IPS DF 6.9 (cell line): ENCODE measurements at places on chromosomes 1 and 21.
A peak's percentile ranks its signal among the peaks of the same experiment; 100 is the strongest.

- H3K4me3 ChIP-seq, result no peak overlapping the region
- DNase-seq, result no peak
- H3K27me3 ChIP-seq, result no peaks in the 10 kb centered on the region
- no peaks in the 10 kb centered on the region for H3K4me1 ChIP-seq
- no peaks in the 10 kb centered on the region for H3K36me3 ChIP-seq
- no peak overlapping the region for H3K27ac ChIP-seq
These were observed 51.4 kb upstream of the S1PR1 start for GRCh38 chr1:101185421-101185820.

DNA sequence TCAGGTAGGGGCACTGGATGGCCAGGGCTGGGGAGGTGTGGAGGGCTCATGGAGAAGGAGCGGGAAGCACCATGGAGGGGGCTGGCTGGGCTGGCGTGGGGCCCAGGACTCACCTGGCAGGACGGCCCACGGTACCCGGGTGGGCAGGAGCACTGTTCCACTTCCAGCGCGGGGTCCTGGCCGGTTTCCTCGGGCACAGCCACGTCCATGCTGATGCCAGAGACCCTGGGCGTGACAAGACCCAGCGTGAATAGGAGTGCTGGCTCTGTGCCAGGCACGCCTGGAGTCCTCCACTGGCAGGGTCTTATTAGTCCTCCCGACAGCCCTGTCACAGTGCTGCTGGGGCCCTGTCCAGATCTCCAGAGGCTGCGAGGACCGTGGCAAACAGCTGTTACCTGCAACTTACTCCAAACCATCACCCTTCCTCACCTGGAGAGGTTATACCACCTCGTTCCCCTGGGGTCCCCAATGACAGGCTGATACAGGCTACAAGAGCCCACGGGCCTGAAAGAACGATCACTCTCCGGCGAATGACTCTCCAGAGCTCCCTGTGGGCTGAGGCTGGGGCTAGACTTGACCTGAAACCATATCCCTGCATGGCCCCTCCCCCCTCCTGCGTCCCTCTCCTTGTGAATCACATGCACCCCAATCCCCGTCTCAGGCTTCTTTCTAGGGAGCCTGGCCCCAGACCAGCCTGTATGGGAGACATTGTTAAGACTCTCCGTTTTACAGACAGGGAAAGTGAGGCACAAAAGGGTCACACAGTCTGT lies 62.1 kb downstream of the HSPG2 start:
- no peaks in the 10 kb centered on the region for H3K4me1 ChIP-seq
- no peak for DNase-seq
- H3K4me3 ChIP-seq, result no peak overlapping the region
- peaks cover 57% of the 10 kb centered on the region for H3K36me3 ChIP-seq
- H3K27me3 ChIP-seq, result no peaks in the 10 kb centered on the region

DNA sequence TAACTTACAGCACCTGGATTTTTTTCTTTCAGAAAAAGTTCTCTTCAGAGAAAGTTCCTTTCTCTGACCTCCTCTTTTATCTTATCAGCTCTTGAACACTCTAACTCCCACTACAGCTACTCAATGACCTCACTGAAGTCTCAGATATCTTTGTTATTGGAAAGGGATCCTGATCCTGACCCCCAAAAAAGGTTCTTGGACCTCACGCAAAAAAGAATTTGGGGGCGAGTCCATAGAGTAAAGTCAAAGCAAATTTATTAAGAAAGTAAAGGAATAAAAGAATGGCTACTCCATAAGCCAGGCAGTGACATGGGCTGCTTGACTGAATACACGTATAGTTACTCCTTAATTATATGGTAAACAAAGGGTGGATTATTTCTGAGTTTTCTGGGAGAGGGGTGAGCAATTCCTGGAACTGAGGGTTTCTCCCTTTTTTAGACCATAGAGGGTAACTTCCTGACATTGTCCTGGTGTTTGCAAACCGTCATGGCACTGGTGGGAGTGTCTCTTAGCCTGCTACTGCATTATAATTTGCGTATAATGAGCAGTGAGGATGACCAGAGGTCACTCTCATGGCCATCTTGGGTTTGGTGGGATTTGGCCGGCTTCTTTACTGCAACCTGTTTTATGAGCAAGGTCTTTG lies 44.2 kb downstream of the WDR64 start:
- no peaks in the 10 kb centered on the region for H3K4me1 ChIP-seq
- no peak overlapping the region for H3K27ac ChIP-seq
- H3K4me3 ChIP-seq, result no peak overlapping the region
- no peak for DNase-seq
- no peaks in the 10 kb centered on the region for H3K27me3 ChIP-seq
- H3K36me3 ChIP-seq, result no peaks in the 10 kb centered on the region

DNA sequence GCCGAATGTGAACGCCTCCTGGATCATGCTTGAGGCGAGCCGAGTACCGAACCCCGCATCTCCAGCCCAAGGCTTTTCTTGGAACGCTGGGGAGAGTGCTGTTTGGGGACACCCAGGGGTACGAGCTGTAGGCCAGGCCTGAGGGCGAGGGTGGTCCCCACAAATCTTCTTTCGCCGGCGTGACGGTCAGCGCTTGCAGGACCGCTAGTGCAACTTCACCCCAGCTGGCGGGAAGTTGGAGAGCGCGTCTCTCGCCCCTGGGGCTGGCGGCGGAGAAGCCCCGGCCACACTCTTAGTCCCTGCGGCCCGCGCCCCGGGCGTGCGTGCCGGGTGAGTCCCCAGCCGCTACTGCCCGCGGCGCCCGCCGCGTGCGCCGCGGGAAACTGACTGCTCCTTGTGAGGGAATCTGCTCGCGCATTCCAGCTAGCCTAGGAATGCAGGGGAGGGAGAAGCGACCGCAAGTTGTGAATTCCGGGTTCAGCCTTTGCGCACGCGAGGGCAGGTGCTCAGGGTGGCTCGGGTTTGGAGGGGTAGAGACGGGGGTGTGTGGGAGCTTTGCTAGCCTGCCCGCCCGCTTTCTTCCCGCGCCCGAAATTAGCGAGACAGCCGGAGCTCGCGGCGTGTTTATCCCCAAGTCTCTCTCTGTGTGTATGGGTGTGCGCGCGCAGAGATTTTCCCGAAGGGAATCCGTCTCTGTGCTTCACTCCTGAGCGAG lies 884 bp downstream of the LHX4 start:
- peak overlapping the region; percentile 60; the same call in 1 of the 2 replicates for H3K4me3 ChIP-seq
- peaks cover 53% of the 10 kb centered on the region for H3K27me3 ChIP-seq
- no peak for DNase-seq
- no peaks in the 10 kb centered on the region for H3K36me3 ChIP-seq
- no peak overlapping the region for H3K27ac ChIP-seq

DNA sequence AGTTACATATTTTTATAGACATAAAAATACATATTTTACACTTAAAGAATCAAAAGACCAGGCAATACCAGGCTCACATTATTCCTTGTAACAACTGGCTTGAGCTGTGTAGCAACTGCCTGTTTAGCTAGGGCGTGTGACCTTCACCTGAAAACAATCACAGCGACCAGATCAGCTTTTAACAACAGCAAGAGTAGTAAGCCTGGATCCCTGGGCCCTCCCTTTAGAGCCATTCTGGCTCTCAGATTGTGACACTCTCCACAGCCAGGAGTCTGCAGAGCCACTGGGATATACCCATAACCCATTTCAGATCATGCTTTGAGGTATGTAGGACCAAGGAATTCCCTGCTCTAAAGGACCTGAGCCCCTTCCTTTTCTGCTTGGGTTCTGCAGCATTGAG lies 29.4 kb upstream of the GNG4 start:
- H3K36me3 ChIP-seq, result no peaks in the 10 kb centered on the region
- H3K27me3 ChIP-seq, result no peaks in the 10 kb centered on the region
- no peaks in the 10 kb centered on the region for H3K4me1 ChIP-seq
- H3K4me3 ChIP-seq, result no peak overlapping the region
- no peak overlapping the region for H3K27ac ChIP-seq

GRCh38 chr21:45364468-45365185 lies 40.3 kb upstream of the COL18A1 start:
- no peak for DNase-seq
- no peak overlapping the region for H3K4me3 ChIP-seq
- no peaks in the 10 kb centered on the region for H3K36me3 ChIP-seq

- no peaks in the 10 kb centered on the region for H3K27me3 ChIP-seq
- no peak overlapping the region for H3K27ac ChIP-seq
- no peak overlapping the region for H3K4me3 ChIP-seq
- no peaks in the 10 kb centered on the region for H3K4me1 ChIP-seq
- no peak for DNase-seq
These were observed 41.7 kb downstream of the ILDR2 start for GRCh38 chr1:166933633-166934032.

- H3K36me3 ChIP-seq, result no peaks in the 10 kb centered on the region
- no peaks in the 10 kb centered on the region; the same call in 1 of the 2 replicates for H3K4me1 ChIP-seq
- H3K27me3 ChIP-seq, result no peaks in the 10 kb centered on the region
- H3K4me3 ChIP-seq, result no peak overlapping the region
- no peak overlapping the region for H3K27ac ChIP-seq
These were observed 131.6 kb upstream of the MROH9 start for GRCh38 chr1:170803711-170804110.

- H3K4me3 ChIP-seq, result no peak overlapping the region
- no peaks in the 10 kb centered on the region for H3K36me3 ChIP-seq
- no peak overlapping the region for H3K27ac ChIP-seq
- no peaks in the 10 kb centered on the region for H3K27me3 ChIP-seq
- H3K4me1 ChIP-seq, result no peaks in the 10 kb centered on the region
These were observed 137.8 kb upstream of the DPYD start for GRCh38 chr1:98058676-98059075.

- no peak overlapping the region for H3K4me3 ChIP-seq
- no peaks in the 10 kb centered on the region for H3K36me3 ChIP-seq
- H3K27ac ChIP-seq, result no peak overlapping the region
- no peak for DNase-seq
- no peaks in the 10 kb centered on the region for H3K4me1 ChIP-seq
These were observed 51.2 kb upstream of the SMYD2 start for GRCh38 chr1:214229736-214230135.
